ENCODE measurements at places on chromosomes 3 and 15.
A peak's percentile ranks its signal among the peaks of the same experiment; 100 is the strongest.

DNA sequence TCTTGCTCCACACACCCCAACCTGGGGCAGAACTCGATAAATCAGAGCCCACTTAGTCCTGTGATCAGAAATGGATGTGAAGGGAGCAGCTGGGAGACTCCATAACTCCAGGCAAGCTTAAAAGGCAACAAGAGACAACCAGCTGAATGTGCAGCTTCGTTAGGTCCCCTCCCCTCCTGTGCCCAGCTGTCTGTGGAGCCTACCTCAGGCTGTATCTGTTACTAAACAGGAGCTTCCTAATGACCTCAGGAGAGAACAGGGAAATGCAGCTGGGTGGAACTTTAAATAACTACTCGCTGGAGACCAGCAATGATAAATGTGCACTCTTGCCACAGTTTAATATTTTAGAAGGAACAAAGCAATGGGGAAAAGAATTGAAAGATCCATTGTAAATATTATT is 25.9 kb downstream of the SLC9A9 start:
- no peak overlapping the region for H3K4me3 ChIP-seq
- no peaks in the 10 kb centered on the region for H3K27me3 ChIP-seq
- no peaks in the 10 kb centered on the region for H3K4me1 ChIP-seq
- no peak for DNase-seq

DNA sequence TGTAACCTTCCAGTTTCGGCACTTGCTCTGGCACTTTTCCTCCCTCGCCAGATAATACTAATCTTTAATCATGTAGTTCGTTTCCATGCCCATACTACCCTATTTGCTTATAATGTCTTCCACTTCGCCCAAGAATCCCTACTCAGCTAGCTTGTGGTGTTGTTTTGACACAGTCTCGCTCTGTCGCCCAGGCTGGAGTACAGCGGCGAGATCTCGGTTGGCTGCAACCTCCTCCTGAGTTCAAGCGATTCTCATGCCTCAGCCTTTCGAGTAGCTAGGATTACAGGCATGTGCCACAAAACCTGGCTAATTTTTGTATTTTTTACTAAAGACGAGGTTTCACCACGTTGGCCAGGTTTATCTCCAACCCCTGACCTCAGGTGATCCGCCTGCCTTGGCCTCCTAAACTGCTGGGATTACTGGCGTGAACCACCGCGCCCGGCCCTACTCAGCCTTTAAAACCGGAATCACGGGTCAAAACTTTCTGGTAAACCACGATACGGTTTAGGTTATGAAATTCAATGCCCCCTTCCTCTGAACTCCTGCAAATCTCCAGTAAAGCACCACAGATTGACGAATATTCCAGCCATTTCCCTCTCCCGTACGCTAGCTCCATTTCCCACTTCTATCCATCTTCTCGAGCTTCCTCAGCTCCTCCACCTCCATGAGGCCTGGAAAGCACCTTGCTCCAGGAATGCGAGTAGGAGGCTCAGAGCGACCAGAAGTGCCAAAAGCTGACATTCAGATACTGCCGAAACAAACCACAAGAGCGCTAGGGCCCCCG is 878 bp upstream of the RAD51 start:
- H3K36me3 ChIP-seq = no peaks in the 10 kb centered on the region
- H3K4me3 ChIP-seq = peak overlapping the region; percentile 56
- DNase-seq = no peak
- H3K27me3 ChIP-seq = no peaks in the 10 kb centered on the region

- no peak for DNase-seq
- H3K4me3 ChIP-seq = no peak overlapping the region
- no peak overlapping the region for H3K27ac ChIP-seq
Measured at GRCh38 chr3:69505770-69506407, 120.0 kb upstream of the FRMD4B start.

- H3K27me3 ChIP-seq = no peaks in the 10 kb centered on the region
- no peak for DNase-seq
- H3K4me1 ChIP-seq = no peaks in the 10 kb centered on the region
- H3K4me3 ChIP-seq = no peak overlapping the region
- no peak overlapping the region for H3K27ac ChIP-seq
Measured at GRCh38 chr3:82217571-82217970, 456.1 kb upstream of the GBE1 start.

DNA sequence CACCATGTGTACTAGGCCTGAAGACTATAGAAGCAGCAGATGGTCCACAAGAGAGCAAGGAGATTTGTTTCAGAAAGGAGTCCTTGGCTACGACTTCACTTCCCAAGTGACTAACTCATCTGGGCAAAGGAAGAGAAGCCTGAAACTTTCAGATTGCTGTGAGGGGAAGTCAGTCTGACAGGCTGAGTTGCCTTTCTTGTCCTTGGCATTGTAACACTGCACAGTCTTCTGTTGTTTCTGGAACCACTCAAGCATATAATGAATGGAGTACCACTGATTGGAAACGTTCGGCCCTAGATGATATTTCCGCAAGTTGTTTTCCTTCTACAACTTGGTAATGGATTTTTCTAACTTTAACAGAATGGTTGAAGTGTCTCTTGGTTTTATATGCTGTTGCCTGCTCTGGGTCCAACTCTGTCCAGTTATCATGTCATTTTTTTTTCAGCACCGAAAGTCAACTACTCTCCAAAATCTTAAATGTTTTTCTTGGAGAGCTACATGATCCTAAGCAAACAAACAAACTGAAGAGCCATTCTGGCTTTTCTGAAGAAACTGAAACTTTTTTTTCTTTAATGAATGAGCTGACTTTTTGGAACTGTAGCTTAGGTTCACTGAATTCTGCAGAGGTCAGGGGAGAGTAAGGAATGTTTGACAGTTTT is 685.7 kb downstream of the MECOM start:
- no peak overlapping the region for H3K27ac ChIP-seq
- DNase-seq = no peak
- no peaks in the 10 kb centered on the region for H3K27me3 ChIP-seq
- no peak overlapping the region for H3K4me3 ChIP-seq
- no peaks in the 10 kb centered on the region for H3K4me1 ChIP-seq

GRCh38 chr3:155426524-155427230 is 133.2 kb upstream of the STRIT1 start:
- no peaks in the 10 kb centered on the region for H3K27me3 ChIP-seq
- no peak overlapping the region for H3K27ac ChIP-seq
- no peak for DNase-seq
- no peak overlapping the region for H3K4me3 ChIP-seq
- H3K36me3 ChIP-seq = no peaks in the 10 kb centered on the region

DNA sequence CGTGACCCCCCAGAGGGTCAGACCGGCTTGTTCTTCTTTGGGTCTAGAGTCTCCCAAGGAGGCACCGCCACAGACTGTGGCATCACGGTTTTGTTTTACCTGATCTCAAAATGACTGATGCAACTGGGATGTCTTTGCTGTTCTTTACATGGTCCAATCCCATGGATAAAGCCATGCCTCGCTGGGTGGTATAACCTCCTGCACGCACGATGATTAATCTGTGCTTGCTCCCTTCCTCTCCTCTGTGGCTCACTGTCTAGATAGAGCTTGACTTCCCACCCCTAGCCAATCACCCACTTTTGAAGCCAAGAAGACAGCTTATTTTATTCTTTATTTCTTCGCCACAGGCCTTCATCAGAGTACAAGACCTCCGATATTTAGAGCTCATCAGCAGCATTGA is 36.6 kb upstream of the RHO start:
- H3K36me3 ChIP-seq = peaks cover 3% of the 10 kb centered on the region
- H3K4me1 ChIP-seq = peaks cover 29% of the 10 kb centered on the region
- DNase-seq = no peak
- H3K4me3 ChIP-seq = no peak overlapping the region
- peak overlapping the region; percentile 91 for H3K27ac ChIP-seq

DNA sequence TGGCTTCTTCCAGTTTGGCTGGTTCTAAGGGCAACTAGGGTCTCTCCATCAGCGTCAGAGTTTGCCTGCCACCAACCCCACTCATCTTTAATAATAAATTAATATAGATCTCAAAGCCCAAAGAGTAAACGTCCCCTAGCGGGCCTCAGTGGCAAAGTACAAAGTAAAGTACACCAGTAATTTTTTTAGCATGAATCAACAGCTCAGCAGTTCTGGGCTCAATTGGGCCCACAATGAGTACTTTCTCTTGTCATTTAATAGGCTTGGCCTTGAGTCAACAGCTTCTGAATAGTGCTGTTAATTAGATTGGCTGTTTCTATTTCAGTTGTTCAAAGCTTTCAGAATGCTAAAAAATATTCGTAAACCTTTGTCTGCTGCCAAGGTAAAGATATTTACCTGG is 89.0 kb upstream of the PFN2 start:
- no peak overlapping the region for H3K4me3 ChIP-seq
- no peaks in the 10 kb centered on the region for H3K4me1 ChIP-seq
- no peaks in the 10 kb centered on the region for H3K27me3 ChIP-seq
- no peak overlapping the region for H3K27ac ChIP-seq
- no peak for DNase-seq

Measured in tibial nerve (tissue), 4 donors.